CD8-positive, alpha-beta memory T cell (primary cell): ENCODE measurements at places on chromosomes 11 and 22.

DNA sequence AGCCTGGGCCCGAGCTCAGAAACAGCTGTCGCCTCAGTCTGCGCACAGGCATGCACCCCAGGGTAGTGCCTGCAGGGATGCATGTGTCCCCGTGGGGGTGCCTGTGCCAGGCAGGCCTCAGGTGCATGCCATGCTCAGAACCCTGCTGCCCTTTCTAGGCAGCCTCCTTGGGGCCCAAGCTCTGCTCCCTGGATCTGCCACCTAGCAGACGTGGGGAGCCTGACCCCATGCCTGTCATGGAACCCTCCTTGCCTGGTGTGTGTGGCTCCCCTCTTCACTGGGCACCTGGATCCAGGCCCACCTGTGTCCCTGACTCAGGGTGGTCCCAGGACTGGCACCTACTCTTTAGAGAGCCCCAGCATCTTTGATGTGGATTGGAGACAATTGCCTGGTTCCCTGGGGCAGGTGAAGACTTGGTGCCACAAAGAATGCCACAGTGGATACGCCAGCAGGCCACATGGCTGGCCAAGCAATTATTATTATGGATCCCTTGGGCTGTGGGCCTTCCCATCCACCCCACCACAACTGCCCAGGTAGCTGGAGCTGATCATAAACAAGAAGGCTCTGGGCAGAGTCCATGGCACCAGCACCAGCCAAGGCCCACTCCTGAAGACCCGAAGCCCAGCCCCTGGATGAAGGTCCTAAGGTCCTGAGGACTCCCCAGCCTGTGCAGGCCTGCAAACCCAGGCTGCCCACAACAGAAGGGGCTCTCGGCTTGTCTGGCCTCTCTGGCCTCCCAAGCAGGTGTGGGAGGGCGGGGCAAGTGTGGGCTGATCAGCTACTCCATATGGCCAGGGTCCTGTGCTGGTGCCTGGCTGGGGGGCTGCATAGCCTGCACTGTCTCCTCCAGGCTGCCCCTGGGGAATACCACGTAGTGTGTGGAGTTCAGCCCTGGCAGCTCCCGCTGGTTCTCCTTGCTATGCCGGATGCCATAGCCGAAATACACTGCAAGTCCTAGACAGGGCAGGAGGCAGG is 3.8 kb downstream of the SLC7A4 start:
- no peak for DNase-seq

- no peak for DNase-seq
Measured at GRCh38 chr22:30575859-30576258, 1.4 kb upstream of the GAL3ST1 start.

DNA sequence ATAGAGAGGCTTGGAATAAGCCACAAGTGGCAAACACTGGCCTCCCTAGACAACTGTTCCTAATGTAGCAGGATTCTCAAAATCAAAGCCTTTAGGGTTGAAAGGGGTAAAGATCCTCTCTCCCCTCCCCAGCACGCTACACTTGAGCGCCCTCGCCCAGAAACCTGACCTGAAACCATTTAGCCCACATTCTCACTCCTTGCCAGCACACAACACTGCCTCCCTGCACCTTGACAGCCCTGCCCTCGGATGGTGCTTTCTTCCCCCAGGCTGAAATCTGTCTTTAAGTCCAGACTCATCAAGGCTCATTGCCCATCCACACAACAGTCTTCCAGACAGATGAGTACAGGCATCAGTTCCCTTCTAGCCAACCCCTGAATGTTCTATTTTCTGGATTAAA is 26.5 kb downstream of the CWC15 start:
- DNase-seq = no peak

DNA sequence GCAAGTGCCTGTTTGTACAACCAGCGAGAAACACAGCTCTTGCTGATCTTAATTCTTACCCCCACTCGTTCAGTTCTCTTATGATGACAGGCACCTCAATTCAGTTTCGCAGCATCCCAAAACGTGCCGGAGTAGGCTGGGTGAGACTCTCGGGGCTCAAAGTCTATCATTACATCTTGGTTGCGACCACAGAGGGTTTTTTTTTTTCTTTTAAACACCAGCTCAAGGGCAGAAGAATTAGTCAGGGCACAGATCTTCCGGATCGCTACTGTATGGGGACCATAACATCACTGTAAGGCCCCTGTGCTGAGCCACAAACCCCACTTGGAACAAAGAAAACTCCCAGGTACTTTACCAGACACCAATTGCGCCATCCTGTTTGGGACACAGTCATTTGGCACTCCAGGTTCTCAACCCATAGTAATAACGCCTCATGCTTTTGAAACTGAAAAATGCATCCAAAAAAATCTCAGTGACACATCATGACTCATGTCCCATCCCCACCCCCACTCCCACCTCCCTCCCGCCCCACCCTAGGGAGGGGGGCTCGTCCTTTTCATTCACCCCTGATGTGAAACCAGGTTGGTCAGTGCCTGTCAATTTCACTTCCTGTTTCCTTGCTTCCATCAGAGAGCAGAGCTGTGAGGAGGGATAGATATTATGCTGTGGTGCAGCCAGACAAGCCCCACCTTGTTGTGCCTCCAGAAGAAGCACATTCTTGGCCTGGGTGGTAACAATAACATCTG is 41.0 kb upstream of the CD5 start:
- DNase-seq = peak; percentile 40

DNA sequence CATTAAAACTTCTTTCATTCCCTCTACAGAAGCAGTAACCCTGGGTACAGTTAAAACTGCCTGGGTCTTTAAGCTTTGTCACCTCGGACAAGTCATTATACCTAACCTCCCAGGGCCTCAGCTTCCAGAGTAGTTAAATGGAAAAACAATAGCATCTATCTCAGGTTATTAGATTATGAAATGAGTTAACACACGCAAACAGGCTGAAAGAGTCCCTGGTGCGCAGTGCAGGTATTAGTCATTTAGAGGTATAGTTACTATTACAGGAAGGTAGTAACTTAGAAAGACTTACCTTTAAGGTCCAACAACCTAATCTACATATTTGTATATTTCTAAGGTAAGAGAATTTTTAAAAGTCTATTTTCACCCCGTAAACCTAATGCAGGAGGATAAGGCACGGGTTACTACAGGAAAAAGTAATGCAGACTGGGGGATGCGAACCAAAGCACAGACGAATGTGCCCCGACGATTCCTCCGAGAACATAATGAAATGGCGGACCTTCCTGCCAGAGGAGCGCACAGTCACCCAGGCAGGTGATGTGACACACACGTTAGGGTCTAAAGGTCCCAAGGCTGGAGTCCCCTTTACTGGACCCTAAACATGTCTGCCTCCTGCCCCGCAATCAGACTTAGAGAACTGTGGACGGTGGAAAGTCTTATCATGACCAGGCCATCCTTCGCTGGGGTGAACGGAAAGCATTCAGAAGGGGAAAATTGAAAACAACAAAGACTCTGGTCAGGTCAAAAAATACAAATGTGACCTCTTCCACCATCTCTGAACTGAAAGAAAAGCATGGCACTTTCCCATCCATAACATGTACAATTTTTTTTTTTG is 1.3 kb downstream of the NAP1L4 start:
- no peak for DNase-seq

DNA sequence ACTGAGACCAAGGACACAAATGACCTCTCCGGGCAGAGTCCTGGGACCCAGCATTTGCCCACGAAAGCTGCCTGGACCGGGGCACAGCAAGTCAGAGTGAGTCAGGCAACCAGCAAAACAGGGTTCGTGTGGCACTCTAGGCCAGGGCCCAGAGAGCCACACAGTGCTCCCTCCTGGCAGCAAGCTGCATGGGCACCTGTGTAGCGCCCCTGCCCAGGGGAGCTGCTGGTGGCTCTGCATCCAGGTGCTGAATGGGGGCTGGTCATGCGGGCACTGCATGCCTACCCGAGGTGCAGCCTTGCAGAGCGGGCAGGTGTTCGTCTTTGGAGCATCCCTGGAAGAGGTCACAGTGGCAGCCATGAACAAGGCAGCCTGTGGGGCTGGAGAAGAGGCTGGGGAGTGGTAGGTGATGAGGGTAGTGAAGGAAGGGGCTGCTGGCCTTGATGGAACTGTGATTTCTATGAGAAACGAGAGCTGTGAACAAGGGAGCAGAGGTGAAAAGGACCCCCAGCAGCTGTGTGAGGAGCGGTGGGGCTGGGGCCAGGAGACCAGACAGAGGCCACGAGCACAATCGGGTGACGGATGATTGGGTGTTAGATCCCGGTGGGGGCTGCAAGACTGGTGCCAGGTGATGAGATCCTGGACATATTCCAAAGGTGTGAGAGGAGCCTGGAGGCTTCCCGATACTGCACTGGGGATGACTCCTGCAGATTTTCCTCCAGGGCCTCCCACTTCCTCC is 63.3 kb downstream of the DGCR2 start:
- DNase-seq = no peak

- DNase-seq = no peak
Measured at GRCh38 chr11:82747471-82747870, 13.8 kb upstream of the FAM181B start.

- no peak for DNase-seq
Measured at GRCh38 chr22:28930357-28931007, 47.1 kb downstream of the ZNRF3 start.

DNA sequence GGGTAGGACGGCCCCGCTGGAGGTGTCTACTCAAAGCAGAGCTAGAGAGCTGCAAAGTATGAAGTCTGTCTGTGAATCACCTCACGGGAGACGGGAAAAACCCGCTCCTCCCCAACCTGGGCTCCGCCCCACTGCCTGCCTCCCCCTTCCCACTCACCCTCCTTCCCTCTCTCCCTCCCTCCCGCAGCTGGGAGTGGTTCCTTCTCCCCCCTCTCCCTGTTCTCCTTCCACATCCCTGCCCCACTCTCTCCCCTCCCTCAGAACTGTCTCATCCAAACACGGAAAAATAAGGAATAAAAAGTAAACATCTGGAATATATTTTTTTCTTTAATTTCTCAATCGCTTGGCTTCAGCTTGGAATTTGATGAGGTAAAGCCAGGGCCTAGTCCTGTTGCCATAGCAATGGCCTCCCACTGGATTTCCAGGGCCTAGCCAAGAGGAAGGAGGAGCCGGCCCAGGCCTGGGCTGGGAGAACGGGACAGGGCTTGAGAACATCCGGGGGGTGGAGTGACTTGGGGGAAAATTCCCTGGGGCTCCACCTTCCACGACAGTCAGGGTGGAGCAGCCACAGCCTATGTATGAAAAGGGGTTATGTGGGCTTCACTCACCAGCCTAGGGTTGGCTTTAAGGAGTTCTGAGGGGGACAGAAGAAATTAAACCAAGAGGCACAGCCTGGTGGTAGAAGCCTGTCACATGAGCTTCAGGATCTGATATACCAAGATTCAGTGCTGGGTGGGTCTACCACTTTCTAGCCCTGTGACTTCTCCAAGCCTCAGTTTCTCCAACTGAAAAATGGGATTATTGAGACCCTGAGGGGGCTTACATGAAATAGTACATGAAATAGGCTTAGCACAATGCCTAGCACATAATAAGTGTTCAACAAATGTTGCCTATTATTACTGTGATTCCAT is 2.2 kb downstream of the TNKS1BP1 start:
- DNase-seq = no peak

GRCh38 chr11:75194147-75194546 is 43.2 kb downstream of the SLCO2B1 start:
- no peak for DNase-seq

DNA sequence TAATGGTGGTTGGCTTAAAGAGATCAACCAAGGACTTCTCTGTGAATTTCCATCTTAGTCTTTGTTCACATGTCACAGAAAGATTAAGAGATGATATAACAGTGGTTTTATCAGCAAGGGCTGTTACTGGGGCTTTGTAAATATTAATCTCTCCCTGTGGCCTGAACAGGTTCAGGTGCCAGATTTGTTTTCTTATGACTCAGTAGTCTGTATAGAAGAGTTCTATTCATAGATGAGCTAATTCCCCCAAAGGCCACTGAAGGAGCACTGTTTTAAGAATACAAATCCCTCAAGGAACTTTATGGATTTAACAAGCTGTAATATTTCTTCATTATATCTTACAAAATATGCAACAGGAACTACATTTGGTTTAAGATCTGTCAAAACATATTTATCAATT is 50.4 kb downstream of the TCP11L1 start:
- no peak for DNase-seq

DNA sequence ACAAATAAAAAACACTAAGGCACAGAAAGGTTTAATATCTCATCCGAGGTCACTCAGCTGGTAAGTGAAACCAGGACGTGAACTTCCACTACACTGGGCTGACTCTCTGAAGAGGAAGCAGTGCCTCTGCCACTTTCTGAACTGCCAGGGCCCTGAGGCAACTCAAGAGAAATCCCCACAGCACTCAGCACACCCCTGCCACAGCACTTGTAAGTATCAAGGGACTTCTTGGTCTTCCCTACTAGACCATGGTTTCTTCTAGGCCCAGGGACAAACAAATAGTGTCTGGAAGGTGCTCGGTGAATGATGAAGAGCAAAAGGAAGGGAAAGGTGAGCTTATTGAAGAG is 49.7 kb downstream of the RPL27A start:
- no peak for DNase-seq

GRCh38 chr22:21571679-21572078 is 4.2 kb downstream of the UBE2L3 start:
- DNase-seq = no peak

- DNase-seq = no peak
Measured at GRCh38 chr11:28009996-28010395, 98.0 kb downstream of the KIF18A start.

- no peak for DNase-seq
Measured at GRCh38 chr11:27184458-27185312, 144.1 kb downstream of the BBOX1 start.

GRCh38 chr11:132451942-132452601 is 1080.2 kb downstream of the OPCML start:
- no peak for DNase-seq

DNA sequence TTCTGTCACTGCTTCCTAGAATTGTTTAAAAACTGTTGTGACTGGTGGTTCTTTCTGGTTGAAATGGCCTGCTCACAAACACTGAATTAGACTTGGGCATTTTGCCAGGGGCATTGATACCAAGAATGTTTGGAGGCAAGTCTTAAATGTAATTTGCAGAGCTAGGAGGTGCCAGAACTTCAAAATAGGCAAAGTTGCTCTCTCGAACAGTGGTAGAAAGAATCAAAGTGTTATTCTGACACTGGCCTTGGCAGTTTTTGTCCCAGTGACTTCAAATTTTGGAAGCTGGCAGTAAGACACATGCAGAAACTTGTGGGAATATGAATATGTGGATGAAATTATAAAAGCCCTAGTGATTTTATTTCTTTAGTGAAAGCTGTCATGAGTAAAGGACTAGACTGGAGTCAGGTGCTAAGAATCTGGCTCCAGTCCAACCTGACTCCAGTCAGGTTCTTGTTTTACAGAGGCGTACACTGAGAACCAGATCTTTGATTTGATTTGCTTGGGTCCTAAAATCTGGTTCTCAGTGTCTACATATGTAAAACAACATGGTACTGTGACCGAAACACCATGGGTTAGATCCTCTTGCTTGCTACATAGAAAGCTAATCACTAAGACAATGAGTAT is 20.9 kb downstream of the SVIP start:
- no peak for DNase-seq
